H1 (cell line): ENCODE measurements at places on chromosomes 7 and 10. TPM values are rescaled to one million over a fixed set of nuclear protein-coding genes. Genes with fewer than 3 reads are reported as not detected.

DNA sequence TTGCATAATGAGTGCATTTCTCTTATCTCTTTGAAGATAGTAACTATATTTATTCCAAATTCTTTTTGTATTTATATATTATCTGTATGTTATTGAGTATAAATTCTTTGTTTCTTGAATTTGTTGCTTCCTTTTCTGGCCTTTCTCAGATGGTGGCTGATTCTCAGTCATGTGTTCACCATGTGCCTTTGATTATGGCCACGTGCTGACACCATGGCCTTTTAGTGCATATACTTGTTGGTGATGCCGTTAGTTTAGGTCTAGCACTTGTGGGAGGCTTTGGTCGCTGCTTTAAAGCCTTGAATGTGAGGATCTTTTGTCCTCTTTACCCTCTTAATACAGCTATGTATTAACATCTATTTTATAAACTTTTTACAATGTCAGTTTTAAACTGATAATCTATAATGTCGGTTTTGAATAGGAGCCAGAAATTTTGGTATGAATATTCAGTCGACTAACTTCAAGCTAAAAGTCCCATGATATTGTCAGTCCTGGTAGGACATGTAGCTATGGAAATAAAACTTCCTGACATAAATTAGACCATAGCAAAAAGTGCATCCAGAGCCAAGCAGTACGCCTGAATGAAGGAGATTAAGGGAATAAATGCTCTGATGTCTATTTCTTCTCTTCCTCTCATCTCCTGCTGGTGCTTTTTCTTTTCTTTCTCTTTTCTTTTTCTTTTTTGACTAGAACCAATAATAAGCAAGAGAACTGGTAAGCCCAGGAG, 130.3 kb downstream of the GNAI1 start:
- no peak for DNase-seq

DNA sequence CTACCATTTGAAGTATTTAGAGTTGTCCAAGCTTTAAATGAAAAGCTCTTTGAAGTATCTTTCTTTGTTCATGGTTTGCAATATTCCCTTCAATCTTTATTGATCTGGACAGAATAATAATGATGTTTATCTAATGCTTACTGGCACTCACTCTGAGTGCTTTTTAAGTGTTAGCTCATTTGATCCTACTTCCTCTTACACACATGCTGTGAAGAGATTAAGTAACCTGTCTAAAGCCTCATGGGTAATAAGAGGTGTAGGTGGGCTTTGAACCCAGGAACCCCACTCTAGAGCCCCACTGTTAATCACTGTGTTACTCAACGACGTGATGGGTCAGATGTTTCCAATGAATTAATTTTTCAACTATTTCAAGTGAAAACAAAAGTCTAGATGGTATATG, 31.1 kb upstream of the ADD3 start:
- no peak for DNase-seq

The AGBL3 gene
- 1.9 and 2.0 TPM in 2 replicates for total RNA-seq

The COL13A1 gene
- total RNA-seq = 4.5 and 5.2 TPM in 2 replicates

DNA sequence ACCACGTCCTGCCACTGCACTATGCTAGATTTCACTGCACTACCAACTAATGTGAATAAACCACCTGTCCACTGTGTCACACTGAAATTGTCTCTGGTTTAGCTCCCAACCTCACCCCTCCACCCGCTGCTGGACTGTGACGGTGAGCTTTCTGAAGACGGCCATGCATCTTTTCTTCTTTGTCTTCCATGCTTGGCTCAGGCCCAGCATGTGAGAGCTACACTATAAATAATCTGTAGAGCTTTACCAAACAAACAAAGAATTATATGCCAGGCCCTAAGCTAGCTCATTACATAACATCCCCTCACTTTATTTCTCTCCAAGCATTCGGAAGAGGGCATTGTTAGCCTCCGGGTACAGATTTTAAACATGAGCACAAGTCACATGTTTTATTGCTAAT, 633.2 kb downstream of the TNS3 start:
- DNase-seq = no peak

- DNase-seq = no peak
Observed at GRCh38 chr10:32197423-32197822, 141.2 kb upstream of the KIF5B start.

The DEPP1 gene
- total RNA-seq = 0.67 and 0.80 TPM in 2 replicates

DNA sequence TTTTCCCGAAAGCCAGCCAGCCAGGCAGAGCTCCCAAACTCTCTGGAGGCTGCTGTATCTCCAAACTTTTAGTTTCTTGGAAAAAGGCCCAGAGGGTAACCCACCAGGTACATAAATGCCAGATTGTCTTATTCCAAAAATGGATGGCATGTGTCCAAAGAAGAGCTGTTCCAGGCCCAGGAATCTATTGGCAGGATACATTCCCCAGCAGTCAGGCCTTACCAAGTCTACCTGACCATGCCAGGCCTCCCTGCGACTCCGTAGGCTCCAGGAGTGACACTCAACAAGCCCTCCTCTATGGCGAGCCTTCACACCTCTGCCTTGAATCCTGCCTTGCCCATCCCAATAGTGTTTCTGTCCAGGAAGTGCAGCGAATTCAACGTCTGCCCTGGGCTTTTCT, 95.6 kb downstream of the GRB10 start:
- DNase-seq = no peak
